ENCODE measurements at places on chromosomes 7 and 10.

GRCh38 chr7:153109566-153109965 is 350.0 kb downstream of the ACTR3B start:
- DNase-seq, result no peak

DNA sequence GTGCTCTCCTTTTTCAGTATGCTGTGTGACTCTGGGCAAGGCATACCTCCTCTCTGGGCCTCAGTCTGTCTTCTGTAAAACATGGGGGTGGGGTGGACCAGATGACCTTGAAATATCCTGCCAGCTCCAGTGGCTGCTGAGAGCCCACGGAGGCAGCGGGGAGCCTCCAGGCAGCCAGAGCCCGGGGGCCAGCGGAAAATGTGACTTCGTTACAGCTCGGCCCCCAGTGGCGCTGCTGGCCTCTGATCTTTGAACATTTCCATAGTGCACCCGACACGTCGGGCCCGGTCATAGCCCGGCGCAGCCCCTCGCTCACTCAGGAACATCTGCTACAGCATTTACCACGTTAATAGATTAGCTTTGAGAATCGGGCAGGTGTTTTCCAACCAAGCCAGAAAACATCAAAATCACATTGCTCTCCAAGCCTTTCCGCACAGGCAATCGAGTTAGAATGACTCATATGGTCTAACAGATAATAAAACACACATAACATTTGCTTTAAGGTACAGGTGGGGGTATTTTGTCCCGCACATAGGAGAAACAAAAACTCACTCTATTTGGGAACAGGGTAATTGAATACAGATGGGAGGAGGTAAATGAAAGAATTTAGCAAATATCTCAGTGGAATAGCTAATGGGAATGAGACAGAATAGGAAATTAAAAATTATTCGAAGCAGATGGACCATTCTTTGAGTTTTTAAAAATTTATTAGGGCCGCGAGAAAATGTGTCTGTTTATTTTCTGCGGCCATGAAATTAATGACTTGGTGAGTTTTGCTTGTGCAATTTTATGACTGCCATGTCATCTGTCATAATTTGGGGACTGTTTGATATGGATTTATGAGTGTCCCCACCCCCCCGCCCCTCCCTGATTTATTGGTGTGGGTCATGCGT is 26.3 kb upstream of the COMTD1 start:
- DNase-seq, result peak; percentile 62

DNA sequence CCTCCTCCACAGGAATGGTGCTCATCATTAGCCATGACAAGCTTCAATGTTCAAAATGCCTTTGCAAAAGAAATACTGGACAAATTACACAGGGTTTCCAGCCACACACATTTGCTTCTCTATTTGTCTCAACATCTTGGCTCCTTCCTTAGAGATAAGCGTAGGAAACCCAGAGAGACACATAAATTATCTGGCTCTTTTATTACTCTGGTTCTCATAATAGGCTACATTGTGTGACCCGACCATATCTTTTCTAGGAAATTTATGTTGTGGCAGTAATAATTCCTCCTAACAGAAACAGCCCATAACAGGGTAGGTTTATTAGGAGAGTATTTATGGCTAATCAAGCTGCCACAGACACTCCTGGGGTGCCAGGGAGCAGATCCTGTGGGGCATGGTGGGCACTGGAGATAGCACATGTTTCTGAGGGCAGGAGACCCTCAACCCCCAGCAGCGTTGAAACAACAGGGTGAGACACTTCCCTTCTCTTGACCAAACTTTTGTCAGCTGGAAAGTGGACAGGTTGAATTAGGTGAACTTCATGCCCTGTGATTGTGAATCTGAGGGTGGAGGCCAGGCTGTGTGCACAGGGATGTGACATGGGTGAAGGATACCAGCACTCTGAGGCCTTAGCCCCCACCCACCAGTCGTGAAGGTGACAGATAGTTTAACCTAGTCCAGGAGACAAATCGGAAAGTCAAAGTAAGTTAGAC is 295.9 kb upstream of the ZNF32 start:
- DNase-seq, result peak; percentile 9

GRCh38 chr10:74332398-74332797 is 181.4 kb downstream of the ADK start:
- DNase-seq, result no peak

DNA sequence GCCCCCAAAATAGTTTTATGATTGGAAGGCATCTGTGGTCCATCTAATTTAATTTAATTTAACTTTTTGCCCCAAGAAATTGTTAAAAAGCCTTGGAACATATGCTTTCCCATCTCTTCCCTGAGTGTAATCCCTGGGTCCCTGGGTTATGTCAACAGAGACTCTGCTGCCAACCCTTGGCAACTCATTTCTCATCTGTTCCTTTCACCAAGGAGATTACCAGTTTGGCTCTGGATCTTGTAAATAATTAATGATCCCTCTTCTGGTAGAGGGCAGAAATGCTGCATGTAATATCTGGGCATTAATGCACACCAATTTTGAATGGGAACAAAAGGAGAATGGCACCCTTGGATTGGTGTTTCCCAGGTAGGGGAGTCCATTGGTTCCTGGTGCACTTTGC is 514.2 kb downstream of the CCSER2 start:
- DNase-seq, result no peak

- no peak for DNase-seq
Observed at GRCh38 chr10:14782691-14783363, 8.1 kb upstream of the FAM107B start.

- DNase-seq, result no peak
Observed at GRCh38 chr7:84941936-84942335, 244.9 kb downstream of the SEMA3D start.

DNA sequence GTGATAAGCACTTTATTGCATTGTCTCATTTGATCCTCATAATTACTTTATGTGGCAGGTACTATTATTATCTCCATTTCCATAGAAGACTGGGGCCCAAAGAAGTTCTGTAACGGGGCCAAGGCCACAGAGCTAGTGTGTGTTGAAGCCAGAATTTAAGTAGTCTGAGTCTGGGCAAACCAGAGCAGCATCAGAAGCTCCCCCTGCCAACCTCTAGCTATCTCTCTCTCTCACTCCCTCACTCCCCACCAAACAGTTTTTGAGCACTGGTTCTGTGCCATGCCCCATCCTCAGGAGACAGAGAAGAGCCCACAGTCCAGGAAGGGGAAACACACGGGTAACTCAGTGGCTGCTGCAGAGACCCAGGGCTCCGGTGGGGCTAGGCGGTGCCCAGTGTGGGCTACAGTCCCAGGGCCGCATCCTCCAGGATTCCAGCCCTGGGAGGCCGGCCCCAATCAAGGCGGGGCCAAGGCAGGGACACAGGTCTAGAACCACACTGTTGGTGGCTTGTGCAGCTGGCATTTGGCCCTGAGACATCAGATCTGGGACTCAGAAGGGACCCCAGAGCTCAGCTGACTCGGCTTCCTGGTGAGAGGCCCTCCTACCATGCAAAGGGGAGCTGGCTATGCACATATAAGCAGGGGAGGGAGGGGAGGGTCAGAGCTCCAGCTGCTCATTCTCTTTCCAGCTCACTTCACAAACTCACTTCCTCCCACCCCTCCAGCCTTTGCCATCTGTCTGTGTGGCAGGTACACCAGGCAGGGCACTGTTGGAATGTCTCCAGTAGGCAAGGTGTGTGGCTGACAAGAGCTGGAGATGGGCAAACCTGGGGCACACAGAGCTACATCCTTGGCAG is 34.4 kb downstream of the COL13A1 start:
- DNase-seq, result no peak

GRCh38 chr10:3887885-3888476 is 103.0 kb upstream of the KLF6 start:
- no peak for DNase-seq

- no peak for DNase-seq
Observed at GRCh38 chr7:55624813-55625212, 52.5 kb upstream of the VOPP1 start.

- no peak for DNase-seq
Observed at GRCh38 chr10:15796762-15797161, 63.5 kb downstream of the MINDY3 start.

DNA sequence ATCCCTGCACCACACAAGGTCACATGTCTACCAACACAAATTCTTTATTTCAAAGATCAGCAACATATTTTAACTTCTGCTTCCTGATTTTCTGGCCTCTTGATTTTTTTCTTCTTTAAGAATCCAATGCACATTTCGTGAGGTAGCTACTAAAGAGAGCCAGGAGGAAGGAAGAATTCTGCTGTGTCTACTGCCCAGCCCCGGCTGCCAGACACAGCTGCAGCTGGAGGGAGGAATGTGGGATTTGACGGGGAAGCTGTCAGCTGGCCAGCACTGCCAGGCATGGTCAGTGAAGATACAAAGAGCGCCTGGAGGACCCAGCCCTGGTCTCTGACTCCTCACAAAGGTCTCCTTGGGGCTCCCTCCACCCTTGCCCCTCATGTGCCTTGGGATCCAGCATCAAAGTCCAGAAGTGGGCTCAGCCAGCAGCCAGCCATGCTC is 6.9 kb upstream of the AOC1 start:
- DNase-seq, result peak; percentile 67

All from left hindlimb (tissue), 1 donor.